NCI-H2081 (cell line): ENCODE measurements at places on chromosomes 1 and 21.

DNA sequence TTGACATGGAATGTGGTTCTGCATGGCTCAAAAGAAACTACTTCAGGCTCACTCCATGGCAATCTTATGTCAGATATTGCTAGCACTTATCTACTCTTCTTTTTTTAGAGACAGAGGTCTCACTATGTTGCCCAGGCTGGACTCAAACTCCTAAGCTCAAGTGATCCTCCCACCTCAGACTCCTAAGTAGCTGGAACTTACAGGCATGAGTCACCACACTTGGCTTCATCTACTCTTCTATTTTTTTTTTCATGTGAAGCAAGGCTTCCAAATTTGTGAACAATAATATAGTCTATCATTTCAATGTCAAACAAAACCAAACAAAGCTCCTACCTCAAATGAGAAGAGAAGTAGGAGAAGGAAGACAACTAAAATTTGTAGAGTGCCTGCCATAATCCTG lies 7.5 kb upstream of the PSEN2 start:
- no peak for DNase-seq

- peak; percentile 19 for DNase-seq
Measured at GRCh38 chr1:226626577-226626956, 78.0 kb downstream of the STUM start.

DNA sequence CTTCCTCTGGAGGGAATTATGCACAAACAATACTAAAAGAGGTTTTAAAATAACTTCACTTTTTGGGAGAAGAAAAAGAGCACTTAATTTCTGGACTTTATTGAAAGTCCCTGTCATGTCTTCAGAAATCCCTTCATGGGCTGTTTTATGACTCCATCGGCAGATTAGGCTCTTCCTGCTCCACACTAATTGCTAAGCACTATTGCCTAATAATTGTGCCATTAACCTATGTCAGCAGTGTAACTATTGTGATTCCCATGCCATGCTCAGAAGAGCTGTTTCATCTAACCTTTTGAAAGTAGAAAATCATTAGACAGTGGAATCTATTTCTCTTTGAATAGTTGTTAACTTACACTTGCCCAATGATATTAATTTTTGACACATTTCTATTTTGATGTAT lies 489.3 kb upstream of the RUNX1 start:
- no peak for DNase-seq

- DNase-seq, result no peak
Measured at GRCh38 chr21:20646431-20647165, 351.6 kb upstream of the NCAM2 start.

DNA sequence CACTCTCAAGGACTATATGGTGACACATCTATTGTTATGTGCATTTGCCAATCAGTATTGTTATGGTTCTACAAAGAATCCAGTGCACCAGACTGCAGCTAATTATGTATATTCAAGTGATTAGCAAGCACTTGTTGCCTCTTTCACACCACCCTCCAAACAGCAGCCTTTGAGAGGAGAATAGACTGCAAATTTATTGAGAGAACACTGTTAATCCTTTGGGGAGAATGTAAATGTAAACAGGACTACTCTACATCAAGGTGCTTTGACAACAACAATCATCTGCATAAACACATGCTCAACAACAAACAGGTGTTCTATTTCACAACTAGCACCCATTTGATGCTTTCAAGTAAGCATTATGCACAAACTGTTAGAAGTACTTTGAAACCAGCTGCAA lies 117.4 kb downstream of the AKT3 start:
- peak; percentile 76 for DNase-seq

- DNase-seq, result peak; percentile 71
Measured at GRCh38 chr1:180962178-180962577, 49.5 kb downstream of the KIAA1614 start.

- no peak for DNase-seq
Measured at GRCh38 chr1:245953876-245954660, 553.0 kb downstream of the SMYD3 start.

- DNase-seq, result no peak
Measured at GRCh38 chr1:32651461-32652073, 559 bp downstream of the RBBP4 start.

- no peak for DNase-seq
Measured at GRCh38 chr1:93723110-93723509, 41.5 kb upstream of the BCAR3 start.

GRCh38 chr1:2977886-2978611 lies 43.2 kb upstream of the ACTRT2 start:
- no peak for DNase-seq

DNA sequence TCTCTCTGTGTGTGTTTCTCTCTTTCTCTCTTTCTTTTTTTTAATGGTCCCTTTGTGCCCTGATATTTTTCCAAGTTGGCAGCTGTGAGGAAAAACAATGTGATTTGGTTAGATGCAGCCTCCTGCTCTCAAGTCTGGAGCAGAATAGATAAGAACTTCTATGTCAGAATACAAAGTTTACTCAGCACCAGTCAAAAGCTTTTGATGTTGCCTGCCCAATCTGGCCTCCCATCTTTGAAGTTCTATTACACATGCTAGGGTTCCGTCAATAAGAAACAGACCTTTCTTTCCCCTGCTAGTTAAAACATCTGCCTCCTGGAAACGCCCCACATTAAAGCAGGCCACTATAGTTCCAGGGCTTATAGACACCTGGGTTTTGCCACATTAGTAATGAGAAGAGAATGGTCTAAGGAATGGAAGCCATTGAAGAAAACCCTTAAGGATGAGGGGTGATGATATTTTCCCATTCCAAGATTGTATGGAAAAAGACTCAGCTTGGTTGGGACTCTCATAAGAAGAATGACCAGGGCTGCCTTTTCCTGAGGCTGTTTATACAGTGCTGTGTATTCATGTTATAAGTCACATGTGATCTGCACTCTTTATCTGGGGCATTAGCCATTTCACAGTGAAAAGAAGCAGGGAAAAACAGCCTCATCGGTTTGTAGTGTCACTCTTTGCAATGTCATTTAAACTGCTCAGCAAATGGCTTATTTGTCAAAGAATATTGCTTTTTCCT lies 414.7 kb upstream of the PROX1 start:
- peak; percentile 14 for DNase-seq

GRCh38 chr1:216533776-216534175 lies 110.5 kb upstream of the USH2A start:
- DNase-seq, result no peak

GRCh38 chr1:145922266-145922665 lies 3.7 kb upstream of the PEX11B start:
- no peak for DNase-seq

DNA sequence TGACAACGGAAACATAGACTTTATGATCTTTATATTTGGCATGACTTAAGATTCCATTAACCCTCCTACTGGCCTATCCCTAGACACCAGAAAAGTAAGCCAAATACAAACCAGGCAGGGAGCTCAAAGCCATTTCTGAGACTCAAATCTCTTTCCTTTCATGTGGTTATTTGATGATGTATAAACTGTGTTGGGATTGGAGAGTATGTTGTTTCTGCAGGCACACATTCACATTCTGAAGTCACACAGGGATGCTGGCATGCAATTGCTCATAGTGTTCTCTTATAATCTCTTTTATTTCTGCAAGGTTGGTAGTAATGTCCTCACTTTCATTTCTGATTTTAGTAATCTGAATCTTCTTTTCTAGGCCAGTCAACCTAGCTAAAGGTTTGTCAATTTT lies 5.8 kb downstream of the ZMYND12 start:
- DNase-seq, result no peak

GRCh38 chr1:3703786-3704371 lies 48.4 kb upstream of the CCDC27 start:
- DNase-seq, result peak; percentile 46

GRCh38 chr1:26607186-26607585 lies 77.6 kb downstream of the RPS6KA1 start:
- DNase-seq, result no peak

- no peak for DNase-seq
Measured at GRCh38 chr1:205633421-205633976, 1.7 kb upstream of the ELK4 start.

DNA sequence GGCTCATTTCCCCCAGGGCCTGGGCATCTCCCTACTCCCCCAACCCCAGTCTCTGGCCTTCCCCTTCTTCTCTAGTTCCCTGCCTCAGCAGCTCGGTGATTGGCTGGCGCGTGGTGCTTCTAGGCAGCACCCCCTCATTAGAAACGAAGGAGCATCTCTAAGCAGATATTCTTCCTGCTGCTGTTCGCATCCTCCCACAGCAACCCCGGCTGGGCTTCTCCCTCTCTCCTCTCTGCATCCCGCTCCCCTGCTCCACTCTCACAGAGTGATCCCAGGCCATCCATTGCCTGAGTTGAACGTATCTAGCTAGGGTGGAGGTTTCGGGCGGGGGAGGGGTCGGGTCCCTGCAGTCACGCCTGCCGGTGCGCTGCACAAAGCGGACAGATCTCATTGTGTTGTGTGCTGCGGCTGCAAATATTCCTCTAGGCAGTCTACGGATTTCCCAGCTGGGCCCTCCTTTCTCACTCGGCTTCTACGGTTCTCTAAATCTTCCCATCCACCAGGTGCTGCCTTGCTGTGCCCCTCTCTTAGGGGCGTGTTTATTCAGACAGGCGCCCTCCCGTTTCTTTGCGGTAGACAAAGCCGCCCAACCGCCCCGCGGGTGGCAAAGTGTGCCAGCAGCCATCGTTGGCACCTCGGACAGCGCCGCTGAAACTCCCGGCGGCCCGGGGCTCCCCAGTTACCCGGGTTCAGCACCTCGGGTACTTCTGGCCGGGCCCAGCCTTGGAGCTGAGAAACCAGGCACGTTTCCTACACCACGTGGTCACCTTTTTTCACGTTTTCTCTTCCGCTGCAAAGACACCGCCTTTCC lies 2.2 kb downstream of the CACNA1E start:
- DNase-seq, result no peak

DNA sequence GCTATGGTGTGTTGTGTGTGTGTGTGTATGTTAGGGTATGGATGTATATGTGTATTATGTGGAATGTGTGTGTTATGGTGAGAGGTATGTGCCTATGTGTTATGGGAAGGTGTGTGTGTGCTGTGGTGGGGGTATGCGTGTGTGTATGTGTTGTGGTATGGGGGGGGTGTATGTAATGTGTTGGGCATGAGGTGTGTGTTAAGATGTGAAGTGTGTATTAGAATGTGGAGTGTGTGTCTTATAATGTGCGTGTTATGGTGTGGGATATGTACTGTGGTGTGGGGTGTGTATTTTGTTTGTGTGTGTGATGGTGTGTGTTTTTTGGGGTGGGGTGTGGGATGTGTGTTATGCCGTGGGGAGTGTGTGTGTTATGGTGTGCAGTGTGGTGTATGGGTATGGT lies 242.5 kb downstream of the RHOU start:
- no peak for DNase-seq

GRCh38 chr1:173393659-173394000 lies 83.5 kb upstream of the PRDX6 start:
- DNase-seq, result no peak

- DNase-seq, result no peak
Measured at GRCh38 chr1:161743231-161743630, 6.4 kb upstream of the DUSP12 start.

DNA sequence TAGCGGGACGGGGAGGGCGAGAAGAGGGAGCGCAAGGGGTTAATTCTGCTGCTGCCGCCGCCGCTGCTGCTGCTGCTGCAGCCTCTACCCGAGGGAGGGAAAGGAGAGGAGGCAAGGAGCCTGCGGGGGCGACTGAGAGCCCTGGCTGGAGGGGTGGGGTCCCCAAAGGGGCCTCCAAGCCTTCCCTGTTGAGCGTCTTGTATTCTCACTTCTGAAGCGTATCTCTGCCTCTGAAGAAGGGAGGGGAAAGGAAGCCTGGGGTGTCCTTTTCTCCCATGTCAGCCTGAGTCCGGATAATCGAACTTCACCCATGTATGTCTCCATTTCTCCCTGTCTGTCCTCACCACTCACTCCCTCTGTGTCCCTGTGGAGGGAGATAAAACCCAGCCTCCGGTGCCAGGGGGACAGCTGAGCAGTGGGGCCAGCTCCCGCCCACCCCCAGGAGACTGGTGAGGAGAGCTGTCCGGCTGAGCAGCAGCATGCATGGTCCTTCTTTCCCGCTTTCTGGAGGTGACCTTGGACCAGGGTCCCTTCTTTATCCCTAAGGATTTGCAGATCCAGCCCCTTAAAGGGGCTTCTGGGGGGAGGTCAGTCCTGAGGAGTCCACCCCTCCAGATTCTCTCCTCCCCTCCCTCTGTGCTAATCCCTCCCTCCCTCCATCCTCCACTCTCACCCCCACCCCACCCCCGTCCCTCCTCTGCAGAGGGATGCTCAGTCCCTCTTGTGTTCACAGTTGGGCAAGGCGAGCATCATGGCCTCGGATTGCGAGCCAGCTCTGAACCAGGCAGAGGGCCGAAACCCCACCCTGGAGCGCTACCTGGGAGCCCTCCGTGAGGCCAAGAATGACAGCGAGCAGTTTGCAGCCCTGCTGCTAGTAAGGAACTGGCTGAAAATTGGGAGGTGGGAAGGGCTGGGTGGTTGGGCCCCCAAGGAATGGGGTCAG lies 1.0 kb downstream of the NCDN start:
- peak; percentile 40 for DNase-seq

GRCh38 chr1:38455829-38456530 lies 403.6 kb downstream of the RRAGC start:
- no peak for DNase-seq

GRCh38 chr21:45836268-45836655 lies 145.3 kb upstream of the COL6A1 start:
- DNase-seq, result no peak

- peak; percentile 89 for DNase-seq
Measured at GRCh38 chr1:167795810-167796740, 74.3 kb downstream of the MPZL1 start.

GRCh38 chr1:22983944-22984343 lies 11.3 kb upstream of the LACTBL1 start:
- no peak for DNase-seq

GRCh38 chr1:174995916-174996315 lies 3.8 kb upstream of the CACYBP start:
- no peak for DNase-seq
